ENCODE measurements at places on chromosomes 6 and 20.

GRCh38 chr6:1585669-1586049 lies 24.1 kb upstream of the FOXC1 start:
- no peak for DNase-seq

GRCh38 chr6:339480-339879 lies 47.2 kb downstream of the DUSP22 start:
- no peak for DNase-seq

DNA sequence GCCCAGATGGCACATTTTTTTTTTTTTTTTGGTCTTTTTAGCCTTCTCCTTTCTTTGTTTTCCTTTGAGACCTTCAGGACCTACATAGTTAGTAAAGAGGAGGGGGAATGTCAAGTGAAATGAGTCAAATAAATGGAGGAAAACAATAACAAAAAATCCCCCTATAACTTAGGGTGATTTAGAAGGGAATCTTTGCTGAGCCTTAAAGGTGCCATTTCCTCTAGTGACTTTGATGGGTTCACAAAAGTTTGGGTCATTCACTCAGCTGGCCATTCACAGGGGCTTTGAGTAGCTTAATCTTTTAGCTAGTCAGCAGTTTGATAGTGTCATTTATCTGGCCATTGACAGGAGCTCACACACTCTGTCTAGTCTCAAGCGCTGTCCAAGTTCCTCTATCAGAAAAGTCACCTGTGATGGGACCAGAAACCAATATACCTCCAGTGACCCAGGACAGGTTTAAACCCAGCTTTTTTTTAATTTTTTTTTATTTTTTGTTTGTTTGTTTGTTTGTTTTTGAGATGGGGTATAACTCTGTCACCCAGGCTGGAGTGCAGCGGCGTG lies 275.1 kb upstream of the PRDM1 start:
- no peak for DNase-seq

- no peak for DNase-seq
Measured at GRCh38 chr20:47257771-47258170, 98.7 kb downstream of the ZMYND8 start.

- DNase-seq, result peak; percentile 36
Measured at GRCh38 chr6:6584310-6585002, 4.1 kb upstream of the LY86 start.

DNA sequence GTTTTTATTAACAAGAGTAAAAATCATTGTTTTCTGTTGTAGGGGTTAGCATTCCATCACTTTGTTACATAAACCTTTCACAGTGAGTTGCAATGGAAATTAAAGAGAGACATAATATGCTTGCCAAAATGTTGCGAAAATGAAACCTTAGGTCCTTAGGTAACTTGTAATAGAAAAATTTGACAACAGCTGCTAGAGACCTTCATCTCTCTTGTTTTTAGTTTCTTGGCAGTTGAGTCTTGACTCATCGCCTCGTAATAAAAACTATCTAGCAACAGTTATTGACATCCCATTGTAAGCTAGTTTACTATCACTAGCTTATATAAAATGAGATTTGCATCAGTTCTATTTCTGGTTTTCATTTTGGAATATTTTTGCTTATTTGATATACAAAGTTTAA lies 179.0 kb upstream of the MMS22L start:
- no peak for DNase-seq

DNA sequence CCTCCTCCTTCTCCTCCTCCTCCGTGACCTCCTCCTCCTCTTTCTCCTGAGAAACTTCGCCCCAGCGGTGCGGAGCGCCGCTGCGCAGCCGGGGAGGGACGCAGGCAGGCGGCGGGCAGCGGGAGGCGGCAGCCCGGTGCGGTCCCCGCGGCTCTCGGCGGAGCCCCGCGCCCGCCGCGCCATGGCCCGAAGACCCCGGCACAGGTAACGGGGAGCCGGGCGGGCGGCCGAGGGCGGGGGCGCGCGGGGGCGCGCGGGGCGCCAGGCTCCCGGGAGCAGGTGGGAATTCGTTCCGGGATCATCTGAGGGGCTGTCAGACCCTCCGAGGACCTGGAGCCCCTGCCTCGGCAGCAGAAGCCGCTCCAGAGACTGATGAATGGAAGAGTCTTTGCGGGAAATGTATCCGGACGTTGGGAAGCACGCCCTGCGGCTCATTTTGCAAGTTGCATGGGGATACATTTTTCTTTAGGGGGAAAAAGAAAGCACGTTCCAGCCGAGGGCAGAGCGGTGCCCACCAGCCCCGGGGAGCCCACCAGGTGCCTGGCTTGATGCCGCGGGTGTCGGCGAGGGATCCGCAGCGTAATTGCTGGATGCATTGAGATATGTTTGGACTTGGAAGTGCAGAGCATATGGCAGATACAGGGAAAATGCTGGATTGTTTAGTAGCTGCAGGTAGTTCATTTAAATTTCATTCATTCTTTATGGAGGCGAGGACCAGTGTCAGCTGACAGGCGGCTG lies 394 bp downstream of the MYB start:
- DNase-seq, result no peak

- peak; percentile 43 for DNase-seq
Measured at GRCh38 chr6:49855221-49855620, 11.1 kb downstream of the CRISP1 start.

DNA sequence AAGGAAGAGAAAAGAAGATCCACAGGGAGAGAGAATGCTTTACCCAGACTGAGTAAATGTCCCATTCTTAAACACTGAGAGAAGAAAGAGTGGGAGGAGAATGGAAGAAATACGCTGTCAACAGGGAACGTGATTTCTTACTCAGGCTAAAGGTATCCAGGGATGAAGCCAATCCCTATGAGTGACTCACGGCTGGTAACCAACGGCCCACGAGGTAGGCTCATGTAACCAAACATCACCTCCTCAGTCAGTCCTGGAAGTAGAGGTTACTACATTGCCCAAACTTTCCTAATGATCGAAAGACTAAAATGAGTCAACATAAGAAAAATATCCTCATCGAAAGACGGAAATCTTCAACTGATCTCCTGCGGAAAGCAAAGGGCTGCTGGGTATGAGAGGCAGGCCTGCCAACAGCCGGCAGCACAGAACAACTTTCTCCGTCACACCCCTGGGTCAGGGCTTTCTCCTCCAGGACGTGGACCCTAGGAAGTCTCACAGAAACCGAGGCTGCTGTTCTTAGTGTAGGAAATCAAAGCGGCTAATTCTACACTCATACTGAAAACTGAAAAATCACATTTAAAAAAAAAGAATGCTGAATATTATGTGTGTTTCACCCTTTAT lies 292.6 kb downstream of the GMDS start:
- DNase-seq, result no peak

GRCh38 chr20:42173440-42173839 lies 555.3 kb upstream of the CHD6 start:
- peak; percentile 25 for DNase-seq

DNA sequence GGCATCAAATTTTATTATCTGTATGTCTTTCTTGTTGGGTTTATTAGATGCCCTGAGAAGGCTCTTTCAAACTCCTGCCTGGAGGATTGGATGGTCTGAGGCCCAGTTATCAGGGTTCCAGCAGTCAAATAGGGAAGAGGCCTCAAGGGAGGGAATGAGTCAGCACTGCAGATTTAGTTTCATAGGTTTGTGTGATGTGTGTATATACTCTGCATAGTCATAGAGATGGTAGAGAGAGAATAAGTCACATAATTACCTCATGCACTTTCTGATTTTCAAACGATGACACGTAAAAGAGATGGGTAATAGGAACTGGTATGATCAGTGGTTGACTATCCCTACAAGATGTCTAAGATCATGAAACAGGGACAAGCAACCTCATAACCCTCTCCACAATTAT lies 82.1 kb downstream of the ADAT2 start:
- DNase-seq, result no peak

DNA sequence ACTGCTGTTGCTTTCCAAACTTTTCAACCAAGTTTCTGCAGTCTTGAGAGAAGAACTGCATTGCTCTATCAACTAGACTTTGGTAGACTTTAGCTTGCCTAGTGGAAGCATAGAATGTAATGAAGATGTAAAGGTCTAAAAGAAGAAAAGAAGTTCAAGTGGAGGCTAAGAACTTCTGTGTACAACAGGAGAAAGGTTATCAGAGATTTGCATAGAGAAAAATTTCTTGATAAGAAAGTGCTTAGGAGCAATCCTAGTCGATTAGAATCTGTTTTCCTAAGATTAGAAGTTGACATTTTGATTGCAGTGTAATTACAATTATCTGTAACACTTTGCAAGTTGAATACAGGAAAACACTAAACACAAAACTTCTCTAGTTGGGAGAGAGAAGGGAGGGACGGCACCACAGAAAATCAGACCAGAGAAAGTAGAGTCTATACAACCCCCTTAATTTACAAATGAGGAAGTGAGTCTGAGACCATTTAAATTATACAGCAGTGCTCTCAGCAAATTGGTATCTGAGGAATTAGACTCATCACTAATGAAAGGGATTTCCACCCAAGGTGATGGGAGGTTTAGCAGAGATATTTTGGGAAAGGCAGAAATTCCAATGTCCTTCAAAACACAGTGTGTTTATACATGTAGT lies 194.3 kb upstream of the MARCKS start:
- no peak for DNase-seq

- peak; percentile 66 for DNase-seq
Measured at GRCh38 chr6:41028561-41029412, 10.2 kb downstream of the UNC5CL start.

- DNase-seq, result peak; percentile 94
Measured at GRCh38 chr20:62617711-62618483, 24.4 kb upstream of the SLCO4A1 start.

DNA sequence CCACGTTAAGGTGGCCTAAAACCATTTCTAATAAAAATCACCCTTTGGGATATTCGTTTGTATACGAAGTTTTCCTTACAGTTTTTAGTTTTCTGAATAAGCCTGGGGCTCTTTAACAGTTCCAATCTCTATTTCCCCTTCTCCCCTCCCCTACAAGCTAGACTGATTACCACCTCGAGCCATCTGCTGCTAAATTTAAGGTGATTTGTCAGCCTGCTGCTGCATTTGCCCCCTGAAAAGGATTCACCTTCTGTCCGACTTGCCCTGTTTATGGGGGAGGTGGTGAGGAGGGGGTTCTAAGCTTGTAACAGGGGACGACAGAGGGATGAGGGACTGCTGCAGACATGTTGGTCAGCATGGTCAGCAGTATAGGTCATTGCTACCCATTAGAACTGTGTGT lies 146.3 kb downstream of the JARID2 start:
- DNase-seq, result no peak

DNA sequence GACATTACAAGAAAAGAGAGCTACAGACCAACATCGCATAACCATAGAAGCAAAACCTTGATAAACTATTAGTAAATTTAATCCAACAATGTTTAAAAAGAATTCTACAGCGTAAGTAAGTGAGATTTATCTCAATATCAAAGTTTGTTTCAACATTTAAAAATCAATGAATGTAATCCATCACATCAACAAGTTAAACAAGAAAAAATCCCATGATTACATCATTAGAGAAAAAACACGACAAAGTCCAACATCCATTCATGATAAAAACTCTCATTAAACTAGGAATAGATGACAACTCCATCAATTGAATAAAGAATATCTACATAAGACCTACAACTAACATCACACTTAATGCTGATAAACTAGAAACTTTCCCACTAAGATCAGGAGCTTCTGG lies 239.0 kb upstream of the GGTLC1 start:
- DNase-seq, result no peak

GRCh38 chr6:16956361-16956760 lies 145.5 kb upstream of the STMND1 start:
- DNase-seq, result no peak

- DNase-seq, result no peak
Measured at GRCh38 chr20:2365666-2366065, 15.0 kb upstream of the TGM6 start.

GRCh38 chr20:645318-646106 lies 7.5 kb downstream of the SRXN1 start:
- peak; percentile 86 for DNase-seq

DNA sequence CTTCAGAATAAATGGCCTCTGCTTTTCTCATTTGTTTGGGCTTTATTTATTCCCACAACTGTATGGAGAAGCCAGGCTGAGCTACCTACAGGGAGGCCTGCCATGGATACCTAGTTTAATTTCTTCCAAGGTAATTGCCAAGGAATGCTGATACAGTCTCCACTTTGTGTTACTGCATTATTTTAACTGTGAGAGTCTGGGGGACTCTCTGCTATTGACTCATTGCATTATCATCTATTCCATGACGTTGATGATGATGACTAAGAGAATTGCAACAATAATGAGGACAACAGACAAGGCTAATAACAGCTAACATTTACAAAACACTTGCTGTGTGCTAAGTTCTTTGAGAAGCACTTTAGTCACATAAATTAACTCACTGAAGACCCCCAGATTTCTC lies 88.3 kb upstream of the COL21A1 start:
- DNase-seq, result no peak

DNA sequence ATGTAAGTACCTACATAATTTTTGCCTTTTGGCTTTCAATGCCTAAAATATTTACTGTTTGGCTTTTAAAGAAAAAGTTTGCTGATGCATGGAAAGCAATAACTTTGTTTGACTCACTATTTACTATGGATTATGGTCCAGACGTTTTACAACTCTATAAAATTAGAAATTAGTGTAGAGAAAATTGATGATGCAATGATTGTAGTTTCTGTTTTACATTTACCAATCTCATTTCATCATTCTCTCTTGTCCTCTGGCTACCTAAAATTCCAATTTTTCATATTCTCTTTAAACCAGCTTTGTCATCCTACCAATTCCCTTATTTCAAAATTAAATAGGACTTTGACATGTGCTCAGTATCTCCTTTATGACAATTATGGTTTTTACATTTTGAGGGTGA lies 131.0 kb downstream of the IMPG1 start:
- DNase-seq, result no peak

DNA sequence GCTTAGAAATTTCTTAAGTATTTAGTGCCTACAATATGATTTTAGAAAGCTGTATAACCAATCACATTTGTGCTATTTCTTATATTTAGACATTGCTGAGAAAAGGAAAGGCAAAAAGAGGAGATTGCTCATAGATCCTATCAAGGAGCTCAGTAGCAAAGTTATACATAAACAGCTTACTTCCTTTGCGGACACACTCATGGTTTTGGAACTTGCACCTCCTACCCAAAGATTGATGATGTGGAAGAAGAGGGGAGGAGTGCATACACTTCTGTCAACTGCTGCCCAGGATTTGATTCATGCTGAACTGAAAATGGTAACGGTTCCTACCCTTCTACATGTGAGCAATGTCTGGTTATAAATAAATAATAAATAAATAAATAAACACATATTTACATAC lies 16.7 kb downstream of the RAD21L1 start:
- peak; percentile 43 for DNase-seq

DNA sequence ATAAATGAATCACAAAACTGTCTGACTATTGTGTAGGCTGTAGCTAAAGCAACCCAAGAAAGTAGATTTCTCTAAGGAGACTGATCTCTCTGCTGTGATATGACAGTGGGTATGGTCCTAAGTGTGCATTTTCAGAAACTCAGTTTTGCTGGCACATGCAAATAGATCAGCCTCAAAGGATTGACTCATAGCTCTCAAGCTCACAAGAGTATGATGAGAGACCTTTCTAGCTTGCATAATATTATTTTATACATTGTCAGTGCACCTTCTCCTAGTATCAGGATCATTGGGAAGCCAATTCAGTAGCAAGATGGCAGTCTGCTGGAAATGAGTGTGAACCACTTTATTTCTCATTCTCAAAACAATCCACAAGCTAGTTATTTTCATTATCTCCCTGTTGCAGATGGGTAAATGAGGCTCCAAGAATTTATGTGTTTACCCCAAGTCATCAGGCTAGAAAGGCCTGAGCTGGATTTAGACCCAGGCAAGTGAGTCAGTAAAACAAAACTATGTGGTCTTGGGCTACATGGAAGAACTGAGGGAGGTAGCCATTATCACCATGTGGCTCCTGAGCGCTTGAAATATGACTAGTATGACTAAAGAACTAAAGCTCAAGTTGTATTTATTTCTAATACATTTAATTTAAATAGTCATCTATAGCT lies 27.9 kb upstream of the PLCB4 start:
- no peak for DNase-seq
